Stimulated activated naive CD4-positive, alpha-beta T cell (primary cell): ENCODE measurements at places on chromosomes 13 and 19.

DNA sequence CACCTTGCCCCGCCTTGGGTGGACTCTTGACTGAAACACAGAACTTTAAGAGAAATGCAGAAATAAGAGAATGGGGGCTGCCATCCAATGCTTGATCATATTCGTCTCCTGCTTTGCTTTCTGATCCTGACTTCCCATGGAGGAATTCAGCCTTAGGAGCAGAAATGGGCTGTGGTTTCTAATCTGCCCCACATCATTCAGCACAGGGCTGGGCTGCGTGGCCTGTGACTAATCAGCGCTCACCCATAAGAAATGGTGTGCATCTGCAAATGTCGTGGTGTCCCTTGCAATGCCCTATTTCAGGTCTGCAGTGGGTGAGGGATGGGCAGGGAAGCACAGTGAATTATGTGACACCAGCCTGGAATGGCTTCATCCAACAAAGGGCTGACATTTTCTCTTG, 60.7 kb upstream of the URI1 start:
- DNase-seq, result no peak

DNA sequence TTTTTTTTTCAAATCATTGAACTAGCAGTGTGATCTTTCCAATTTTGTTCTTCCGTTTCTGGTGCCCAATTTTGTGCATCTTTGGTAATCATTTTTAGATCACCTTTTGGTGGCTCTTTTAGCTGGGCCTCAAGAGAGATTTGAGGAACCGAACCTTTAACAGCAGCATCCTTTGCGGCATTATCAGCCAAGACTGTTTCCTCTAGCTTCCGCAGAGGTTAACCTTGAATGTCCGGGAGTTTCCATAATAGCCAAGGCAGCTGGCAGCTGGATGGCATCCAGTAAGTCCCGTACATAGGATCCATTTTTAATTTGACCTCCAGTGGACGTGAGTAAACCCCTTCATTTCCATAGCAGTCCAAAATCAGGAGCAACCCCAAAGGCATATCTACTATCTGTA, 9.6 kb downstream of the IRGC start:
- DNase-seq, result no peak

DNA sequence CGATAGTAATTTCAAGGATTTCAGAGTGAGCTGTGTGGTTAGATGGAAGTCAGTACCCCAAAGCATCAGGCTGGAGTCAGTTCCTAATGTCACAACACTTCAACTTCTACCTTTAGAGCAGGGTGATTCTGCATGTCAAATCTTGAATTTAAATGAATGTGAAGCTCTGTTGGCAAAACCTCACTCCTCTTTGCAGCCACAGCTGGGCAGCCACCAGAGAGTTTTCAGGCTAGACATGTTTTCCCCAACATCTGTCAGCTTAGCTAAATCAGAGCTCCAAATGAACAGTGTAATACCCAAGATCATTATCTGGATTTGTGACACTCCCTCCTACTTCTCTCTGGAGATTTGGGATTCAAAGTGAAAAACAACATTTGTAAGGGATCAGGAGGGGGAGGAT, 33.7 kb upstream of the OLFM4 start:
- no peak for DNase-seq

DNA sequence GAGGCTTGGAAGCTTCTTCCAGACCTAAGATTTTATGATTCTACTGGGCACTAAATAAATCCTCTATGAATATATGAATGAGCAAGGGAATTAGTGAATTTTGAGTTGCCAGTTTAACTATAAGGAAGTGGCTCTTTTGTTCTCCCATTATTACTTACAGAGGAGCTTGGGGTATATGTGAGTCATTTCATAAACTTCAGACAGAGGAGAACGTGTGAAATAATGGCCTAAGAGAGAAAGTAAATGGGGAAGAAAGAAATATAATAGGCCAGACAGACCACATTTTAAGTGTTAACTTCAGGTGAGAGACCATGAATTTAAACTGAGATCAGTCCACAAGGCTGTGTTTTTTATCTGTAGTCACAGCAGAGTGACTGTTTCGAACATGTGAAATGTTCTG, 570.9 kb downstream of the GPC6 start:
- DNase-seq, result no peak

- DNase-seq, result no peak
Measured at GRCh38 chr19:15374105-15374651, 5.4 kb downstream of the AKAP8 start.

- no peak for DNase-seq
Measured at GRCh38 chr13:44692173-44692713, 116.1 kb upstream of the TSC22D1 start.

DNA sequence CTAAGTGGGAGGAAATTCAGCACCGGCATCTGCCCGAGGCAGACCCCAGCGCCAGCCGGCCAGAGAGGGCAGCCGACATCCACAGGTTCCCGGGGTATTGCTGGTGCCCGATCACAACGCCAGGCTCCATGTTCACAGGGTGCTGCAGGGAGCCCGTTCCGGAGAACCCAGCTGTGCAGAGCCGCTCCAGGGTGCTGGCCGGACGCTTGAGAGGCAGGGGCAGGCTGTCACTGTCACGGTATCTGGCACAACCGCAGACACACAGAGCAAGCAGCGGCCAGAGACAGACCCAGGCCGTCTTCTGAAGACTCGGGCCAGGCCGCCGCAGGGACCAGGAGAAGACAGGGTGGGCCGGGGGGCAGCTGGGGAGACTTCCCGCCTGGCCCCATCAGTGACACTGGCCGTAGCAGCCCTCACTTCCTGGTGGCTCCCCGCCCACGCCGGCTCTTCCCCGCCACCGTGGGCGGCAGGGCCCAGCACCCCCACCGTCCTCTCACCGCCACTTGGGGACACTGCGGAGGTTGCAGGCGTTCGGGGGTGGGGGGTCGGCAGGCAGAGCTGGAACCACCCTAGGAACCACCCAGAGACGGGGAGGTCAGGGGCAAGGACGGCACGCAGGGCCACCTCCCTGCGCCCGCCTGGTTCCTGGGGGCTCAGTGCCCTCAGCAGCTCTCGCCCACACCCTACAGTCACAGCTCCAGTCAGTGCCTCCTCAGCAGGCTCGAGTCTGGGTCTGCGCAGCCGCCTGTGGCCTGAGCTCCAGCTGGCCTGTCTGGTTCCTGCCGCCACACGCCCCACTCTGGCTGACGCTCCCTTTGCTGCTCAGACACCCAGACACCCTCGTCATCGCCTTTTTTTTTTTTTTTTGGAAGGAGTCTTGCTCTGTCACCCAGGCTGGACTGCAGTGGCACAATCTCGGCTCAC, 3.8 kb downstream of the RNF126 start:
- no peak for DNase-seq
